ENCODE measurements at places on chromosomes 3 and 15.

DNA sequence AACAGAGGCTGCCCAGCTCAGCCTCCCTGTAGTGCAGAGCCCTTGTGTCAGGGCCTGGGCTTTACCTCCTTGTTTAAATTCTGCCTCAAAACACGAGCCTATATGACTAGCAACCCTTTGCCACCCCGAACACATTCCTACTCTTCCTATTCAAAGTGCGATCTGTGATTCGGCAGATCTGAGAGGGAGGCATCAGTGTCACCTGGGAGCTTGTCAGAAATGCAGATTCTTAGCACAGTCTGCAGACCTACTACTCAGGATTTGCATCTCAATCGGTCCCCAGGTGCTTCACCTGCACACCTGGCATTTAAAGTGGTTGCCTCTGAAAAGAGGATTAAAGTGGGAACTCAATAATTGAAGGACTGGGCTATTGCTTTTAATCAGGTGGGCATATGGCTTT, 273.2 kb upstream of the TOPAZ1 start:
- DNase-seq: no peak

- peak; percentile 80 for DNase-seq
Observed at GRCh38 chr3:71389911-71390573, 193.5 kb downstream of the FOXP1 start.

DNA sequence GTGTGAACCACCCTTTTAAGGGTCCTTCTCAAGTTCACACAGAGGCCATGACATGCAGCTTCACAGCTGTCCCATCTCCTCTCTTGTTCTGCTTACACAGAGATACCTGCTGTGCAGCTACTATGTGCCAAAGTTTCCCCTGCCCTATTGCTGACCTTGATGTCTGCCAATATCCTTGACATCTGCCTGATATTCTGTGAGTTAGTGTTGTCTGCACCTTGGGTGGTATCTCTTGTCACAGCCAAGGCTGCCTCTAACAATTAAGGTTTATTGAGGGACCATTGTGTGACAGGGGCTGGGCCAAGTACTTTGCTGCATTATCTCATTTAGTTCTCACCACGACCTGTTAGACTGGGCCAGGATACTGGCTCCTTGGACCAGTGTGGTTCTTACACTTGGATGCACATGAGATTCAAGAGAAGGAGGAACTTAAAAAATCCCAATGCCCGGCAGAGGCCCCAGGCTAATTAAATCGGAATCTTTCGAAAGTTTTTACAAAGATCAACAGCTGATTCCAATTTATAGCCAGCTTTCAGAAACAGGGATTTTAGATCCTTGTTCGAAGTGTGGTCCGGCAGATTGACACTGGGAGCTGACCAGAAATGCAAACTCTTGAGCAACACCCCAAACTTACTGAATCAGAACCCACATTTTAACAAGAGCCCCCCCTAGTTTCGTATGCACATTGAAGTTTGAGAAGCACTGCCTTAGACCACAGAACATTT, 178.6 kb downstream of the SATB1 start:
- no peak for DNase-seq

DNA sequence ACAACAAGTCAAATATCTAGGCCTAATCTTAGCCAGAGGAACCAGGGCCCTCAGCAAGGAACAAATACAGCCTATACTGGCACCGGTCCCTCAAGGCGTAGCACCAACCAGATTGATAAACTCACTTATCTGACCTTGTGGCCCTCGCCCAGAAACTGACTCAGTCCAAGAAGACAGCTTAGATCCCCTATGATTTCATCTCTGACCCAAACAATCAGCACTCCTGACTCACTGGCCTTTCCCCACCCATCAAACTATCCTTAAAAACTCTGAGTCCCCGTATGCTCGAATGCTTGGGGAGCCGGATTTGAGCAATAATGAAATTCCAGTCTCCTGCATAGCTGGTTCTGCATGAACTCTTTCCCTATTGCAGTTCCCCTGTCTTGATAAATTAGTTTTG, 1.6 kb upstream of the SORD start:
- DNase-seq: peak; percentile 51

DNA sequence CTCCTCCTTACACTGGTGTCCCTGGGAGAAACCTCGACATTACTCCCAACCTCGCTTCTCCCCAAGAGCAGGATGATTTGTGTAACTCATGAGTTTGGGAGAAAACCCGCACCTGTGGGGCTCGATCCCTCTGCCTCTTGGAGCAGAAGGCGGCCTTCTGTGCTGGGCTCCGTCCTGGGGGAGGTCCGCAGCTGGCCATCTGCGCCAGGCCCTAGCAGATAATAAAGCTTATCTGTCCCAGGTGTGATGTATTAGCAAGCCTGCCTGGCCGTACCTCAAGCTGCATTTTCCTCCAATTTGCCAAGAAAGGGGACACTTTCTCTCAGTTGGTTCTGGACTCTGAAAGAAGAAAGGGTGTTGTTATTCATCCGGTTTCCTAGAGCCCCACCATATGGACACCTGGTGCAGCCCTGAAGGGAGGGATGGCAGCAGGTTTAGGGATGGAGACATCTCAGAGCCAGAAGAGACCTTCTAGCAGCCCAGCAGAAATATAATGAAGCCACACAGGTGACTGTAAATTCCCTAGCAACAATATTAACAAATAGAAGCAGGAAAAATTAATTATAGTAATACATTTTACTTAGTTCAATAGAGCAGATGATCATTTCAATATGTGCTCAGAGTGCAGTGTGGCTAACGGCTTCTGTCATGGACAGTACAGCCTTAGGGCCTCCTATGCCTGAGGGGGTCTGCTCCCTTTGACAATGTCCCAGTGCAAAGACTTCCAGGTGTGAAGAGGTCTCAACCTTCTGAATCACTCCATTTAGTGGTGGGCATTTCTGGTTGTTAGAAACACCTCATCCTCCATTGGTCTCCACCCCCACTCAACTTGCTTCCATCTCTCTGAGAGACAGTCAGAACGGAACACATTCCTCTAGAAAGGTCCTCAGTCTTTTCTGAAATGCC, 94.8 kb downstream of the CPN2 start:
- no peak for DNase-seq

All from fibroblast of the aortic adventitia (primary cell).